Activated CD4-positive, alpha-beta T cell treated with anti-CD3 and anti-CD28 coated beads, Interleukin-2, amount 50 U/mL, for 4 hours (primary cell): ENCODE measurements at places on chromosomes 6 and 20.

GRCh38 chr20:47865912-47866311, 80.6 kb upstream of the SULF2 start:
- DNase-seq = no peak

DNA sequence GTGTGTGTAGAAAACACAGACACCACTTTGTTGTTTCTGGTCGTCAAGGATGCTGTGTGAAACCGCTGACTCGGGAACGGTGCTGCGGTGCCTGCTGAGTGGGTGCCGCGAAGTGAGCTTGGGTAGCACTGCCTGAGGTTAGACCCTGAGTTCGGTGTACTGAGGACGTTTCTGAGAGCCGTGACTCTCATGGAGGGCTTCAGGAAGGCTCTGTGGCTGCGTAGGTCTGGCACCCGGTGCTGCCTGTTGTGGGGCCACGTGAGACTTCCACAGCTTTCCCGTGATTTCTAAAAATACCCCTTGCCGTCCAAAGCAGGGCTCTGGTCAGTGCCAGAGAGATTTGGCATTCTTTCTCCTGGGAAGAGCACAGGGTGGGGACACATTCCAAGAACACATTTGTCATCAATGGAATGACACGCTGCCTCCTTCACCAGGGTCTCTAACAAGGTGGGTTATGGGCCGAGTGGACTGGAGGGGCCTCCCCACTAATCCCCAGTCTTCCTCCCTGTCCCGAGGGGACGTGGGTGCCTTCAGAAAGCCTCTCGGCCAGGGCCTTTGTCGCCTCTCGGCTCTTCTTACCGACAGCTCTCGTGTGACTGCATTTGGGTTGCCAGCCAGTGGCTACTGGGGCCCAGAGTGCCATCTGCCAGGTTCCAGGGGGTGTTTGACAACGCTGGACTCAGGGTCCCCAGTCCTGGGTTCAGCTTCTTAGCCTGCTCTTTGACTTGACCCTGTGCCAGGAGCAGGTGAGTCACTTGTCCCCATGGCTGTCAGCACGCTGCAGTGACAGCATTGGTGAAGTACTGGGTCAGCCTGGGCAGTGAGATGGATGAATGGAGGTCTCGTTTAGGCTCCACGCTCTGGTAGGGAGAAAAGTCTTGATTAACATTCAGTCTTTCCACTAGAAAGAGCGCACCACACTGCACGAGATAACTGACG, 62.2 kb downstream of the SYNJ2 start:
- no peak for DNase-seq

GRCh38 chr6:105624021-105624420, 221.1 kb upstream of the PREP start:
- no peak for DNase-seq

GRCh38 chr6:39062014-39062740, 13.6 kb downstream of the GLP1R start:
- DNase-seq = no peak

GRCh38 chr20:44089987-44090674, 96.9 kb downstream of the JPH2 start:
- no peak for DNase-seq

GRCh38 chr6:164087870-164088269, 673.4 kb downstream of the QKI start:
- DNase-seq = no peak
